ENCODE measurements at places on chromosomes 4 and X.

DNA sequence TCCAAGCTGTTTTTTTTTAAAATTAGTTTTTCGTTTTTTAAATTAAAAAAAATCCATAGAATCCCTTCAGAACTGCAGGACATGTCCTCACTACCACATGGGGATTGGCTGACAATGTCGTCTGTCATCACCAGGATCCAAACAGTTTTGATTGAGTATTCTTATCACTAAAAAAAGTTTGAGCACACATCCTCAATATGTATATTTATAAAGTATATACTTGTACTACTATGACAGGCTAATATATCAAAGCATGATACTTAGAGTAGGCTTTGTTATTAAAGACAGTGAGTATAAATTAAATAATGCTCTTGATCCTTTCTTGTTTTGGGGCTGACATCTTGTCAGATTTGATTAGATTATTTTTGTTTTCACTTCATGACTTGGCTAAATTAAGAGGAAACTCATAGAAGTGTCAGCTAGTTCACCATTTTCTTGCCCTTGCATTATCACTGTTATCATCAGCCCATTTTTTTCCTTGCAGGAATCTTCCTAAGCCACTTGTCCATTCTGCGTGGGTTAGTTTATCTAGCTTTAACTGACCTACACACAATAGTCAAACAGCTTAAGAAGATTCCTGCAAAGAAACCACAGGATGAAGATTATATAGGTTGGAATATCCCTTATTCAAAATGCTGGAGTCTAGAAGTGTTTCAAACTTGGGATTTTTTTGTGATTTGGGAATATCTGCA, 92.8 kb downstream of the AMMECR1 start:
- DNase-seq, result no peak

GRCh38 chr4:4625488-4625887, 83.6 kb upstream of the STX18 start:
- no peak for DNase-seq

GRCh38 chr4:76585272-76585671, 150.2 kb downstream of the SHROOM3 start:
- no peak for DNase-seq

DNA sequence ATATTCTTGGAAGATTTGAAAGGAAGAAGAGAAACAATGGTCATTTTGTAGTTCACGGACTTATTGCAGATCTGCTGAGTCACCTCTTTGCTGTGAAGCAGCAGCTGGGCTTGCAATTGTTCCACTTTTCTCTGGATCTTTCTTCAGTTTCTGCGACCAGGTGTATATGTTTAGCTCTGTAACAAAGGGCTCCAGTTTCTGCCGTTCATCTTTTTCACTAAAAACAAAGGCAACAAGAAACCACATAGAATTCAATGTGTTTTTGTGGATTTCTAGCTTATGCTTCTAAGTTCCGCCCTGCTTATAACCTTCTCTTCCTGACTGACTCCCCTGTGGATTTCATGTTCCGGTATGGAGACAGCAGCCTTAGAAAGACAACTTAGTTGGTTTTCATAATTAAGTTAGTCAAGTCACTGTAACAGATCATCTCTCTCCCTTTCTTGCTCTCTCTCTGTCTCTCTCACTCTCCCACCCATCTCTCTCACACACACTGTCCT, 121.6 kb upstream of the EPHA5 start:
- no peak for DNase-seq

DNA sequence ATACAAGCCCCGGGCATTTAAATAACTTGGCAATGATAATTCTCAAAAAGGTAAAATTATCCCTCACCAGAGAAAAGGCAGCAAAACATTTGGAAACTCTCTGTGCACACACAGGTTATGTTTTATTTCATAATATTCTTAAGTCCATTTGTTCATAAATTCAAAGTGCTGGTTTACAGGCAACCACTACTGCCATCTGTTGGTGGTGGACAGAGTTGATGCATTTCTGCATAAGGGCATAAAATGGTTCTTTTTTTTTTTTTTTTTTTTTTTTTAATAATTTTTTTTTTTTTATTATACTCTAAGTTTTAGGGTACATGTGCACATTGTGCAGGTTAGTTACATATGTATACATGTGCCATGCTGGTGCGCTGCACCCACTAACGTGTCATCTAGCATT, 31.5 kb upstream of the IL21 start:
- no peak for DNase-seq

DNA sequence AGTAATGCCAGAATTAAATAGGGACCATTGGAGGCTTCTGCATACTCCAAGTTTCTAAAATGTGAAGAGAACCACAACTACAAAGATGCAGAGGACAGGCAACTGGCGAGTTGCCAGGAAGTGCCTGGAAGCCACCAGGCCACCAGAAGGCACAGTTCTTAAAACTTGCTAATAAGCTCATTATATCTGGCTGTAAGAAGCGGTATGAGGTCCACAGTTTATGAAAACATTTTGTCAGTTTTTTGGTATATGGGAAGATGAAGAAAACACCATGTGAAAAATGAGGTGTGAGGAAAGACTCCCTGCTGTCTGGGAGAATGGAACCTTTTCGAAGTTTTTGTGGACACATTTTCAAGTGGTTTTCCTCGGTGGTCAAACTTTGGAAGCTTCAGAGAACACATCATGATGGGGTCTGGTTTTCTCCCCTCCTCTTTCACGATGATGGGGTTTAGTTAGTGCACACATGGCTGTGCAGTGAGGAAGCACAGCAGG, 202.7 kb downstream of the NR3C2 start:
- no peak for DNase-seq

DNA sequence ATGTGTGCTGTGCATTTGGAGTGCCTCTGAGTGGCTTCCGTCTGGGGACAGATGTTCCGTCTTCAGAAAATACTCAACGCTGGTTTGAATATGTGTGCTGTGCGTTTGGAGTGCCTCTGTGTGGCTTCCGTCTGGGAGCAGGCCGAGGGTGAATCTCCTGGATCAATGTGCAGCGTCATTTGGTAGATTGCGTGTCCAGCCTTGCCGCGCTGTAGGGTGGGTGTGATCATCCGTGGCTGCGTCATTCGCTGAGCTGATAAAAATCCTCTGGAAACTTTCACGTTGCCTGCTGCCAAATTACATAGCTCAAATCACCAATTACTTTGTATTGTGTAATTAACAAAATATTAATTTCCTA, 12.1 kb downstream of the UVSSA start:
- no peak for DNase-seq

- no peak for DNase-seq
Measured at GRCh38 chr4:12703036-12703435, 781.1 kb downstream of the RAB28 start.

GRCh38 chrX:17081511-17081910, 135.1 kb downstream of the REPS2 start:
- DNase-seq, result no peak

GRCh38 chrX:1124531-1124930, 87.9 kb downstream of the CRLF2 start:
- DNase-seq, result no peak

GRCh38 chr4:87025614-87026041, 90.8 kb downstream of the AFF1 start:
- DNase-seq, result no peak

- no peak for DNase-seq
Measured at GRCh38 chr4:24024605-24025004, 134.8 kb upstream of the PPARGC1A start.

DNA sequence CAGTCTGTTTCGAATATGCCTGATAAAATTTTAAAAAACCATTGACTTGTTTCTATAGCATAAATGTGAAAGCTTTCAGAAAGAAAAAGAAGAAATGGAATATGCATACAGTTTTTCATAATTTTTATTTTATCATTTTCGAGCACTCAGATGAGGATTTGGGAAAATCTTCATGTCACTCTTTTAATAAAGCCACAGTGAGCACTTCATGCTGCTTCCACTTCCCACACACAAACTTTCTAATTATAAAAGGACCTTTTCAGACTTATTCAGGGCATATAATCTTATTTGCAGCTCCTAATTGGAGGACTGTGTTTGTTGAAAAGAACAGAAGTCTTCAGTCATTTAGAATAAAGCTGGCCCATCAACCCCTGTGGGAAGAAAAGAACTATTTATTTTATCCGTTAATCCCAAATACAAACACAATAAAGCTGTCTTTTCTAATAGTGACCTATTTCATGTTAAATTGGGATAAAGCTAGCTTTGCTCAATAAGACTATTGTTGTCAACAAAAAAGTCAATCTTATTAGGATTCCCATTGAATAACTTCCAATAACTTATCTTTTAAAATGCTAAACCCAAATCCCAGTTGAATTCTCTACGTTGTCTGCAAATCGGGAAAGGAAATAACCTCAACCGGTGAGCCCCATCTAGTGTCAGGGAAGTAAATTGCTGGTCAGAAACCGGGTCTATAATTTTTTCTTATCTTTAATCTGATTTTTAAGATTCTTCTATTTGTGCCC, 211.5 kb downstream of the PDGFRA start:
- no peak for DNase-seq

DNA sequence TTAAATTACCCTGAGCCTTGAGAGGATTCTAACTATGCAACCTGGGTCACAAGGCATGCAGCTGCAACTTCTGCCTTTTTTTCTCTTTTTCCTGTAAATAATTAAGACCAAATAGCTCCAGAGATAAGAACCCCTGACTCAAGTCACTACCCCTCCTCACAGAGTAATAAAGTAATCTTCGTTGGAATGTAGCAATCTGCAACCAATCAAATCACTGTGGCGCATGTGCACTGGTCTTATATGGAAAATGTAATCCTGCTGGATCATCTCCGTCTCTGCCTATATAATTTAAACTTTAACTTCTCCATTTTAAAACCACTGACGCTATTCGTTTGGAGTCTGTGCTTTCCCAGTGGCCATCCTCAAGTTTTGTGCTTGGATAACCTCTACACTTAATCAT, 6.1 kb upstream of the EFHC2 start:
- DNase-seq, result no peak

DNA sequence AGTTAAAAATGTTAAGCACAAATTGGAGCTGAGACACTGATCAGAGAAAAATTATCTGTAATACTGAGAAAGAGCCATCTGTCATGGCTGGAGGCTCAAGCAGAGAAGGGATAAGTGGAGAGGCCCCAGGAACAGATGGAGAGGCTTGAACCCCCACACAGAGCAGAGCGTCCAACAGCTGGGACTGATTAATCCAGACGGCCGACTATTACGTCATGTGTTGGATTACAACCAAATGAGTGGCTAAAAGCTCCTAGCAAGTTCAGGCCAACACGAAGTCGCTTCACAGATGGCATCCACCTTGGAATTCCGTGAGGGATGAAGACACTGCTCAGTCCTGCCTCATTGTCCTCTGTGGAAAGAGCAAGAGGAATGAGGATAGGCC, 57.7 kb upstream of the ATXN3L start:
- no peak for DNase-seq

DNA sequence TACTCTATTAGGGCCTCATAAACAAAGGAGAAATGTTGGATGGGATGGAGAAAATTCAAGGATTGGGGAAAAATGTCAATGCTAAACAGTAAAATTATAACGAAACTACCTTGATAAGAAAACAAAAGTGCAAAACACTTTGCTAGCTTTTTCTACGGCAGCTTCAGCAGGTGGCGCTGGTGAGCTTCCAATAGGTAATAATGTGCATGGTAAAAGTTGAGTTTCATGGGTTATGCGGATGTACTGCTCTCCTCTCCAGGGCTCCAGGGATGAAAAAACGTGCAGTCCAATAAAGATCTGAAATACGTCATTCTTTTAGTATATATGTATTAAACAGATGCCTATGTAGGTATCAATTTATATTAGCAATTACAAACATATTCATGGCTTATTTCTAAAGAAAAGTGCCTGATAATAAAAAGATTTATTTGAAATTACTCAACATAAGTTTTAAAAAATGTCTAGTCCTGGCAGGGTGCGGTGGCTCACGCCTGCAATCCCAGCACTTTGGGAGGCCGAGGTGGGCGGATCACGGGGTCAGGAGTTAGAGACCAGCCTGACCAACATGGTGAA, 239.6 kb downstream of the GRXCR1 start:
- peak; percentile 71 for DNase-seq

GRCh38 chr4:114495471-114495928, 103.1 kb upstream of the UGT8 start:
- no peak for DNase-seq

- DNase-seq, result no peak
Measured at GRCh38 chrX:7047951-7048350, 99.6 kb upstream of the STS start.

DNA sequence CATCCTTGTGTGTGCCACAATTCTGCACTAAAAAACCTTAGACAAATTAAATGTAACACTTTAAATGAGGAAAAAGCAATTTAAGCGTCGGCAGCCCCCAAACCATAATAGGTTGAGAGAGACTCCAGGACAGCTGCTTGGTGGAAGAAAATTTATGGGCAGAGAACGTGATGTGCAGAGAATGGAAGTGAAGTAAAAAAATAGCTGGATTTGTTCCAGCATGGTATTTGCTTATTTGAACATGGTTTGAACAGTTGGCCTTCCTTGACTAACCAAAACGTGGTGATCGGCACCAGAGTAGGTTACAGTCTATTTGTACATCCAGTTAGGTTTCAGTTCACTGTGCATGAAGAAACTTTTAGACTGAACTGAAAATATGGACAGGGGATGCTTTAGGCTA, 343.0 kb upstream of the CPEB2 start:
- no peak for DNase-seq

GRCh38 chr4:83128240-83128929, 13.9 kb upstream of the PLAC8 start:
- no peak for DNase-seq

DNA sequence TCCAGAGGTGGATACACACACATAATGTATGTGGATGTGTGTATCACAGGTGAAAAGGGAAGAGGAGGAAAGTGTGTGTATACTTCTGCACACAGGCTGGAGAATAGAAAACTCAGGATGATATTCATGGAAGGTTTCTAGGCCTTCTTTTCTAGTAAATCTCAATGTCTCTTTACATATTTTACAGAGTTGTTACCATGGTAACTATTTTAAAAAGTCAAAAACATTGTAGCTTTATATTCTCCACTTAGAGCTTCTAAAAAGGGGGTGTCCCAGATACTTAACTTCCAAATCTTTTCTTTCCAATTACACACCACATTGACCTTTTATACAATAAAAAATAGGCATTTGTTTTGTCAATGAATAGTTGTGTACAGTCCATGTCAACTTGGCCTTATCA, 604.8 kb upstream of the LCORL start:
- no peak for DNase-seq

DNA sequence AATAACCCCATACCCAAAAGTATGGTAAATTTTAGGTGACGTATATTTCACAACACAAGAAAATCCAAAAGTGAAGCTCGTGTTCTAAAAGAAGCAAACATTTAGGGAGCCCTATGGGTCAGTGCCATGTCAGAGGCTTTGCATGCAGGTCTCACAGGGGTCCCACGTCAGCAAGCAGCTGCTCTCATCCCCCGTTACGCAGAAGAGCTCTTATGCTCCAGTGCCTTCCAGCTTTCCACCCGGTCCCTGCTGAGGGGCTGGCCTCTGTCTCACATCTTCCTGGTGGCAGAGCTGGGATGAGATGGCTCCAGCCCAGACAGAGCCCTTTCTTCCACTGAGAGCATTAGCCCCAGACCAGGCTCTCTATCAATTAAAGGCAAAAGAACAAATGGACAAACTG, 82.0 kb downstream of the IRF2 start:
- no peak for DNase-seq

- DNase-seq, result no peak
Measured at GRCh38 chrX:120752431-120753082, 122.7 kb upstream of the C1GALT1C1 start.

- DNase-seq, result no peak
Measured at GRCh38 chr4:109969919-109970318, 57.2 kb downstream of the EGF start.

- DNase-seq, result no peak
Measured at GRCh38 chr4:125352521-125352920, 37.8 kb downstream of the FAT4 start.

All from NCI-H2081 treated with DMSO at 0.1 percent for 48 hours (cell line).